Kidney epithelial cell (primary cell): ENCODE measurements at places on chromosomes 11 and 22. TPM values are rescaled to one million over a fixed set of nuclear protein-coding genes. Genes with fewer than 3 reads are reported as not detected.

- no peak for DNase-seq
Observed at GRCh38 chr22:27543460-27543859, 258.1 kb downstream of the MN1 start.

DNA sequence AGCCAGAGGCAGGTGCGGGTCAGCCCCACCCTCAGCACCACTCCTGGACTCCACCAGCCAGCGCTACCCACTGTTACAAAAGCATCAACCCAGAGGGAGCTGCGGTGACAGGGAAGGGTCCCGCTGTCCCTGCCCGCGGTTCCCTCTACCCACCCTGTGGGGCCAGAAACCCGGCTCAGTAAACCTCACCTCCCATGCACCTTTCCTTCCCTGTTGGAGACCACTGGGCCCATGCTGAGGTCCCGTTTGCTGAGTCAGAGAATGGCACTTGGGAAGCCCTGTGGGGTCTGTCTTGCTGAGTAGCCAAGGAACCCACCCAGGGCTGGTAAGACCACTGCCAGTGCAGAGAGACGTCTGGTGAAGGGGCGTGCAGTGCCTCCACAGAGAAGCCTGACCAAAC is 42.1 kb upstream of the MOB2 start:
- DNase-seq, result no peak

GRCh38 chr22:41110968-41111367 is 18.6 kb downstream of the EP300 start:
- DNase-seq, result no peak

RPS19BP1 gene
- total RNA-seq, result 121 and 135 TPM in 2 replicates
